Epithelial cell of prostate (primary cell): ENCODE measurements at places on chromosomes 5 and 9.

- DNase-seq, result no peak
Measured at GRCh38 chr5:141783947-141784296, 94.3 kb downstream of the PCDH1 start.

- DNase-seq, result no peak
Measured at GRCh38 chr5:128350705-128351104, 187.3 kb downstream of the FBN2 start.

DNA sequence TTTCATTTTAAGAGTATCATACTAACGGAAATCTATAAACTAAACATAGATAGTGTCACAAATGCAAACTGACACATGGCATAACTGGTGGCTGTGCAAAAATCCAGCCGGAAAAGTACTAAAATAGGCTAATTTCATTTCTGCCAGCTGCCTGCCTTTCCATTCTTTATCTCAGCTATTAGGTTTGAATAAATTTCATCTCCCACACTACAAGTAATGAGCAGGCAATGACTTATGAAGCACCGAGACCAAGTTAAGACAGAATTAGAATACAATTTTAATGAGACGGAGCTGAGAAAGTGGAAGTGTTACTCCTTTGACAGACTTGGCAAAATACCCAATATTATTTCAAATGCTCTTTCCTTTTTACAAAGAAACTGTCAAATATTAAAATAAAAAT, 258.8 kb upstream of the ZNF608 start:
- DNase-seq, result no peak

DNA sequence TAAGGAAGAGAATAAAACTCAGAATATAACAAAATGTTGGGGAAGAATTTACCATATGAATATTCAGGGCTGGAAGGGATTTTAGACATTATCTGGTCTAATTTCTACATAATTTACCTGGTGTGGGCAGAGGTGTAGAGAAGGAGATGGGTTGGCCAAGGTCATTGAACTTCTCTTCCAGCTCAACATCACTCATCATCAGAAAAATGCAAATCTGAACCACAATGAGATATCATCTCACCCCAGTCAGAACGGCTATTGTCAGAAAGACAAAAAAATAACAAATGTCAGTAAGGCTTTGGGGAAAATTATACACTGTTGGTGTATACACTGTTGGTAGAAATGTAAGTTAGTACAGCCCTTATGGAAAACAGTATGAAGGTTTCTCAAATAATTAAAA, 121.7 kb downstream of the PTTG1 start:
- DNase-seq, result no peak

DNA sequence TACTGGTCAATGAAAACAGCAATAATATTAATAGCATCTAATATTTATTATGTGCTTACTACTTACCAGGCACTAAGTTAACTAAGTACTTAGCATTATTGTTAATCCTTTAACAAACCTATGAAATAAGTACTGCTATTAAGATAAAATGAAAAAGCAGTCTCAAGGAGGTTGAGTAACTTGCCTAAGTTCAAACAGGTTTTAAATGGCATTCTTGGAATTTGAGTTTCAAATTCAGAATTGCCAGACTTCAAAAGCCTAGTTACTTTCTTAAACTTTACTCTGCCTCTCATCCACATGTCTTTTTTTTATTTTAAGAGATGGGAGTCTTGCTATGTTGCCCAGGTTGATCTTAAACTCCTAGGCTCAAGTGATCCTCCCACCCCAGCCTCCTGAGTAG, 16.0 kb downstream of the LEAP2 start:
- DNase-seq, result no peak
